CD4-positive, alpha-beta T cell treated with Interleukin-6 for 4 hours (primary cell): ENCODE measurements at places on chromosomes 4 and X.

DNA sequence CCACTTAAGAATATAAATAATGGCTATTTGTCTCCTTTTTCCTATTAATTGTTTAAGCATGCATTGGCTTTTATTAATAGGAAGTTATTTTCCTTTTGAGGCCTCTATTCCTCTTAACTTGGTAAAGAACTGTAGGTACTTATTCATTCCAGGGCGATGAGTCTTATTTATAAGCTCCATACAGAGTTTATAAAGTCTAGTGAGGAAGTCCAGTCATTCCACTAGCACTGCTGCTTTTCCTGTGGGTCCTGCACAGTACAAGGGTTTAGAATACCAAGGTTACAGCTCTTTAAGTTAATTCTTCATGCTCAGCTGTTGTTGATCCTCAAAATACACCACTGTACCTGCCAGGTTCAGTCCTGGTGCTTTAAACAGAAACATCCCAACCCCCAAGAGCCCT, 28.5 kb upstream of the WNK3 start:
- DNase-seq, result no peak

GRCh38 chrX:5388087-5388486, 840.6 kb downstream of the NLGN4X start:
- DNase-seq, result no peak

DNA sequence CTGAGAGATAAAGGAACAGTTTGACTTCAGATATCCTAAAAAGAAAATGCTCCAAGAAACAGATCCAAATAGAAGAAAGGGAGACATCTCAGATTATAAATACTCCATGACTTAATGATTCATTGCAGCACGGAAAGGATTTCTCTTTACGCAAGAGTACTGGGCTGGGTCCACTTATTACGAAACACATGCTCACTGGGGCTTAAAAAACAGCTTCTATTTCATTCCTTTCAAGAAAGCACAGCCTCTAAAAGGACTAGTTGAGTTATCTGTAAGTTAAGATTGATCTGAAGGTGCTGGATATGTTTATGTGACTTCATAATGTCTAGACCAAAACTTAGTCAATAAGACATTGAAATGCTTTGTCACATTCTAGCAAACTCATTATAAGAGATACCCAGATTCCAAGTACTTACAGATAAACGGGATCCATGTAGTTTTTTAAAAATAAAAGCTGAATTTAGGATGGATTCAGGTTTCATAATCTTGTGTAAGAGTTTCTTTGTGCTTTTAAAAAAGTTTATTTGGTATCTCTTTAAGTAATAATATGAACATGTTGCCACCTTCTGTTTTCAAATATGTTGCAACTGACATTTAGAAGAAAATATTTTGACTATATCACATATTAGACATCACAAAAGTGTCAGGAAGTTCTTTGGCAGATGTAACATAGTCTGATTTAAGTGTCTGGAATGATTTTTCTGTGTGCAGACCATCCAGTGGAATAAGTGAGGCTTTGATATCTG, 109.5 kb upstream of the MYOZ2 start:
- DNase-seq, result no peak

GRCh38 chr4:127975121-127975770, 10.0 kb downstream of the ABHD18 start:
- DNase-seq, result no peak

DNA sequence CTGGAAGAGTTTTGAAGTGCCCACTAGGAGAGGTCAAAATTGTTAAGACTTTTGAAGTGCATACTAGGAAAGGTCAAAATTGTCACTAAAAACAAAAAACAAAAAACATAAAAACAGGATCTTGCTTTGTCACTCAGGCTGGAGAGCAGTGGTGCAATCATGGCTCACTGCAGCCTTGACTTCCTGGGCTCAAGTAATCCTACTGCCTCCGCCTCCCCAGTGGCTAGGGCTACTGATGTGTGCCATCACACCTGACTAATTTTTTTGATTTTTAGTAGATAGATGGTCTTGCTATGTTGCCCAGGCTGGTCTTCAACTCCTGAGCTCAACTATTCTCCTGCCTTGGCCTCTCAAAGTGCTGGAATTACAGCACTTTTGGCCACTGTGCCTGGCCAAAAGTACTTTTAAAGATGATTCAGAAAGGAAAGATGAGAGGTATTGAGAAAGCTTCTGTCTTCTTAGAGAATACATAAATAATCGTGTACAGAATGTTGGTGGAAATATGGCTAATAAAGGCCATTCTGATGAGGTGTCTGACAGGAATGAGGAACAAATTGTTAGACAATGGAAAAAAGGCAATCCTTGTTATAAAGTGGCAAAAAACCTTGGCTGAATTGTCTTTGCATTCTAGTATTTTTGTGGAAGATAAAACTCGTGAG, 43.3 kb upstream of the STX18 start:
- no peak for DNase-seq

DNA sequence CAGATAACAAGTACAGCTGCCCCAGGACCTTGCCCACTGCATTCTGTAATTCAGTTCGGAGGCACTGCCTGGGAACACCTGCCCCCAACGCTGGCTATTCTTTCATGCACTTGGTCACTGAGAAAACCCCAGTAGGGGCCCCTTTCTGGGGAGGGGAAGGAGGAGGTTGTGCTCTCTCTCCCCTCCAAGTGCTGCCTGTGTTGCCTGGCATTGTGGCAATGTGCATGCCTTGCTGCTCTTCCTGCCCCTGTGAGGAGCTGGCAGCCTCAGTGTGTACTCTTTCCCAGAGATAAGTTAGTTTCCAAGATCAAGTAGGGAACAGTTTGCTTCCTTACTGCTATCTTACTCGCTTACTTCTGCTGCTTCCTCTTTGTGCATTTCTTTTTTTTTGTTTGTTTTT, 90.8 kb downstream of the AASDH start:
- no peak for DNase-seq

- no peak for DNase-seq
Measured at GRCh38 chr4:2321279-2322196, 59.6 kb upstream of the MXD4 start.

DNA sequence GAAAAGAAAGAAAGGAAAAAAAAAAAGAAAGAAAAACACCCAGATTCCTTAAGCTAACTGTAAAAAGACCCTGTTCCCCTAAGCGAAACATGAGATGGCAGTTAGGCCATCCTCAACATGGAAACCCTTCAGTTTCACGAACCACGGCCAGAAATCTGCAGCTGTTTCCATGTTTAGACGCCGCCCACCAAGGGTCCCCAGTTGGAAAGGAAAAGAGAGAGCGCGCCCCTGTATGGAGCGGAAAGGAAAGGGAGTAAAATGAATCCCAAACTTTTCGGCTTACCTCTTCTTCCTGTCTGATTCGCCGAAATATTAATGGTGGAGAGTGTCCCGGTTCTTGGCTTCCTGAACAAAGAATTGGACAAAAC, 38.3 kb downstream of the MGARP start:
- DNase-seq, result no peak

DNA sequence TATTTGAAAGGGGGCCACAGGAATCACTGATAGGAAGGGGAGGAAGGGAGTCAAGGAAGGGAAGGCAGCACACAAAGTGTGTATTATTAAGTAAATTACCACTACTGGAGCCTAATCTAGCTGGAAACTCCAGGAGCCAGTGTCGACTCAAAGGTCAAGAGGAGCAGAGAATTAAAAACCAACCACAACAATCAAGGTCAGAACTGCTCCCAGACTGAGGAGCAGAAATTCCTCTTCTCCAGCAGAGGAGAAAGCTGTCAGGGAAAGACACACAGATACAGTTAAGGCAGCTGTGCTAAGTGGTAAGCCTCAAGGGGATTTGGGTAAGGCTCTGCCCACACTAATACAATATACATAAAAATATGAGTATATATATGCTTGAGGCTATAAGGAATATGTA, 87.5 kb upstream of the PTPN13 start:
- DNase-seq, result no peak

GRCh38 chr4:181520790-181521189, 722.4 kb upstream of the TENM3 start:
- no peak for DNase-seq

- DNase-seq, result no peak
Measured at GRCh38 chrX:9611436-9612145, 146.7 kb downstream of the TBL1X start.

- no peak for DNase-seq
Measured at GRCh38 chrX:70039758-70040157, 10.0 kb downstream of the AWAT2 start.

GRCh38 chr4:127047930-127048329, 584.8 kb upstream of the INTU start:
- DNase-seq, result no peak

DNA sequence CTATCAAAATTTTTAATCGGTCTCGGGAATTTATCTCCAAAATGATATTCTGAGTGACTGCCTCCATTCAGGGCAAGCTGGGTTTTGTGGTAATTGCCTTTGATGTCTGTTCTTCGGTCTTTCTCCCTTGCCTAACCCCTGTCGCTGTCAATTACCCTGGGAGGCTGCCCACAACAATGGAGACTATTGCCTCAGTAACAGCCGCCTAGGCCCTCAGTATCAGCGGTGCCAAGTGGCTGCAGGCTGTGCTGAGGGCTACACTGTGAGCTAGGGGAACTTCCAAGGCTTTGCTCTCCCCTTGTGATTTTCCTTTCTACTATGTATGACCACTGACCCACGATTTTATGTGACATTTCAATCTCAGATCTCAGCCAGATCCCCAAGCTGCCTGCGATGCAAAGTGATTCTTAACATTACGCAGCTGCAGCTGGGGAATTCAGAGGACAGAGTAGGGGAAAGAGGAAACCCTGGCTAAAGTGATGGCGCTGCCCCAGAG, 36.3 kb upstream of the REST start:
- DNase-seq, result no peak

- no peak for DNase-seq
Measured at GRCh38 chr4:71857713-71858451, 74.0 kb upstream of the GC start.

- no peak for DNase-seq
Measured at GRCh38 chrX:78106651-78106986, 2.6 kb downstream of the PGK1 start.

DNA sequence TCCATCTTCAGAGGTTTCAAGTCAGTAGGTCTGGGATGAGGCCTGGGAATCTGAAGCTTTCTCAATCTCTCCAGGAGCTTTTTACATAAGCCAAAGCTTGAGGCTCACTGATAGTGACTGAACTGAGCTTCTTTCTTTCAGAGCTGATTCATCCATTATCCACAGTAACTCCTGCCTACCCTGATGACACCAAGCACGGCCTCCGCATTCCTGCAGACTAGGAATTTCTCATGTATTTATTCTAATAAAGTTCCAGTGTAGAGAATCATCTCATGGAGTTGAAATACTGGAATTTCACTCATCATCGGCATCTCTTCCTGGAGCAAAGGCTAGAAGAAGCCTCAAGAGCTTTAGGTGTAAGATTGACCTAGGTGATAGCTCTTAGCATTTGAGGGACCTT, 12.1 kb upstream of the DCTD start:
- DNase-seq, result no peak

DNA sequence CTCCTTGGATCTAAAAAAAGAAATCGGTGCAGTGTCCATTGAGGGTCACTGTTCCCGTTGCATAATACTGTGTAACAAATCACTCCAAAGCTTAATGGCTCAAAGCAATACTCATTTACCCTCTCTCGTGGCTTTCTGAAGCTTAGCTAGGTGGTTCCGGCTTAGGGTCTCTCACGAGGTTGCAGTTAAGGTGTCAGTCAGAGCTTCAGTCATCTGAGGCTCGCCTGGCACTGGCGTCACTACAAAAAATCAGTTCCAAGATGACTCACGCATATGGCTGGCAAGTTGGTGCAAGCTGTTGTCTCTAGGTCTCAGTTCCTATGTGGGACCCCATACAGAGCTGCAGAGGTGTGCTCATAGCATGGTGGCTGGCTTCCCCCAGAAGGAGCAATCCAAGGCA, 91.0 kb downstream of the BEND2 start:
- DNase-seq, result no peak

DNA sequence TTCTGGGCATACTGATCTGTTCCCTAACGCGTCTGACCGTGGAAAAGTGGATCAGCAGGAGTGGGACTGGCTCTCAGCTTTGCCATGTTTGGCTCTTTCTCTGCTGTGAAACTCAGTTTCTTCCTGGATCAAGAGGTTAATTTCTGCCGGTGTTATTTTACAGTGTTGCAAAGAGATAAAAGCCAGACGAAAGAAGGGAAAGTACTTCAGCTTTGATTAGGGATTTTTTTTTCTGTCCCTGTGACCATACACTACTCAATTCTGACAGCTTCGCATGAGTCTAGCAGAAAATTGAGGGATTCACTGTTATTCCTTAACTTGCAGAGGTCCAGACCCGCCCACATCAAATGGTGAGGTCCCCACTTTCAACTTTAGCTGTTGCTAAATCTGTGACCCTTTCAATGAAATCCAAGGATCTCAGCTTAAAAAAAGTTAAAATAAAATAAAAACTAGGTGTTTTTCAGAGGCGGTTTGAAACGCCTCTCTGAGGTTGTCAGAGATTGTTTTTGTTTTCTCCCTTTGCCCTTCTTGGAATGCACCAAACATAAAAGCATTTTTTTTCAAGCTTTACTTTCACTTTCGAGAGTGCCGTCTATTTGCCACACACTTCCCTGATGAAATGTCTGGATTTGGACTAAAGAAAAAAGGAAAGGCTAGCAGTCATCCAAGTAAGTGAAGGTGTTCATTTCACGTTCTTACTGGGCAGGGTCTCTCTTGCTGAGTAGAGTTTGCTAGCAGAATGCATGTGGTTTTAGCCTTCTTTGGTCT, at the start of gene TLR3:
Gene TLR3 (plus strand): TSS at position 576 of the 768 bp plus-strand sequence. CDS start 7,464 bp downstream, outside the sequence.
- DNase-seq, result no peak

DNA sequence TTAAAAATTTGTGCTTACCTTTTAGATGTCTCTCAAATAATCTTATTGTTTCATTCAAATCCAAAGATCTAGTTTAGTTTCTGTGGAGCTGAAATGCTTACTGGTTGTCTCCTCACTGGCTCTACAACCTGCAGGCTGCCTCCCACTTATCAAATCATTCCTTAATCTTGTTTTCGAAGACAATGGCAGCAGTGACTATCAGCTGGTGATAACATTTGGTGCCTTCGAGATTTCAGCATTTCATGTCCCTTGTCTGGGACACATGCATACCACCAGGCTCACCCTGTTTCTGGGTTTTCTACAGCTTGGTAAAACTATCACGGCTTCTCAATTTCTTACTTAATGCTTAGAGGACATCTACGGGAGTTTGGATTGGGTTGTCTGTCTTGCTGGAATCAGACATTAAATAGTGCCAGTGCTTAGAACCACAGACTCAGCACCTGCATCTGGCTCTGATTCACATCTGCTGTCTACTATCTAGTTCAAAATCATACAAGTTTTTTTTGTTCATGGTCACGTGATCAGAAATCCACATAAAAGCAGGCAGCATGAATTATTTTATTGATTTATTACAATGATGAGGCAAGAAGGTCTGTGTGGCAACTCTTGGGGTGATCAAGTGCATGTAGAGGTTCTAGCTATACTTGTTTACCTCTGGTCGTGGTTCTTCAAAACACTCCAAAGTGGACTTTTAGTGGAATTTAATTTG, 32.0 kb upstream of the SMARCAD1 start:
- DNase-seq, result no peak
